ENCODE measurements at places on chromosomes 12 and 14.

DNA sequence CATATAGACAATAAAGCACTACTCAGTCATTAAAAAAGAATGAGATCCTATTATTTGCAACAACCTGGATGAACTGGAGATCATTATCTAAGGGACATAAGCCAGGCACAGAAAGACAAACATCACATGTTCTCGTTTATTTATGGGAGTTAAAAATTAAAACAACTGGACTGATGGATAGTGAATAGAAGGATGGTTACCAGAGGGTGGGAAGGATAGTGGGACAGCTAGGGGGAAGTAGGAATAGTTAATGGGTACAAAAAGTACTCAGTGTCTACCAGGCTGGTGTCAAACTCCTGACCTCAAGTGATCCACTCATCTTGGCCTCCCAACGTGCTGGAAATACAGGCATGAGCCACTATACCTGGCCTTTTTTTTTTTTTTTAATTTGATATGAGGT lies 56.7 kb upstream of the KTN1 start:
- DNase-seq: no peak

DNA sequence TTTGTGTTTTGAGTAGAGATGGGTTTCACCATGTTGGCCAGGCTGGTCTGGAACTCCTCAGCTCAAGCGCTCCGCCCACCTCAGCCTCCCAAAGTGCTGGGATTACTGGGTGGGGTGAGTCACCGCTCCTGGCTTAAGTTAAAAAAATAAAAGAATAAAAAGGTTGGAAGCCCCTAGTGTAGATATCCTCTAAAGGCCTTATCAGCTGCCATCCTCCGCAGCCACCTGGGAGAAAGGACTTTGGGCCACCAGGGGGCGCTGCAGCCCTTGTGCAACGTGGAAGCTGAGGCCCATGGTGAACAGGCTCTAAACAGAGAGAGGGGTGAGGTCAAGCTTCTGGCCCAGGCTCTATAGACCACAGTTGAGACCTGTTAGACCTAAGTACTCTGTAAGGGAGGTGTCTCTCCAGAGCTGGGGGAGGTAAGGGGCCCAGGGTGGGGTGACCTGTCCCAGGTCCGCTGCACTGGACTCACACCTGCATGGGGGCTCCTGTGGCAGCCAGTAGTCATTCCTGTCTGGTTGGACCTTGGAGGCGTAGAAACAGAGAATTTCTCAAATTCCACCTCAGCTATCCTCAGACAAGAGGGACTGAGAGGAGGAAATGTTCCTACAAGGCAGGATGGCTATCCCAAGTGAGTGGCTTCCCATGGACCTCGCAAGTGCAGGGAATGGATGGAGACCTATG lies 14.0 kb upstream of the RACGAP1 start:
- peak; percentile 74 for DNase-seq

- DNase-seq: no peak
Measured at GRCh38 chr12:64147875-64148274, 74.2 kb downstream of the KICS2 start.

DNA sequence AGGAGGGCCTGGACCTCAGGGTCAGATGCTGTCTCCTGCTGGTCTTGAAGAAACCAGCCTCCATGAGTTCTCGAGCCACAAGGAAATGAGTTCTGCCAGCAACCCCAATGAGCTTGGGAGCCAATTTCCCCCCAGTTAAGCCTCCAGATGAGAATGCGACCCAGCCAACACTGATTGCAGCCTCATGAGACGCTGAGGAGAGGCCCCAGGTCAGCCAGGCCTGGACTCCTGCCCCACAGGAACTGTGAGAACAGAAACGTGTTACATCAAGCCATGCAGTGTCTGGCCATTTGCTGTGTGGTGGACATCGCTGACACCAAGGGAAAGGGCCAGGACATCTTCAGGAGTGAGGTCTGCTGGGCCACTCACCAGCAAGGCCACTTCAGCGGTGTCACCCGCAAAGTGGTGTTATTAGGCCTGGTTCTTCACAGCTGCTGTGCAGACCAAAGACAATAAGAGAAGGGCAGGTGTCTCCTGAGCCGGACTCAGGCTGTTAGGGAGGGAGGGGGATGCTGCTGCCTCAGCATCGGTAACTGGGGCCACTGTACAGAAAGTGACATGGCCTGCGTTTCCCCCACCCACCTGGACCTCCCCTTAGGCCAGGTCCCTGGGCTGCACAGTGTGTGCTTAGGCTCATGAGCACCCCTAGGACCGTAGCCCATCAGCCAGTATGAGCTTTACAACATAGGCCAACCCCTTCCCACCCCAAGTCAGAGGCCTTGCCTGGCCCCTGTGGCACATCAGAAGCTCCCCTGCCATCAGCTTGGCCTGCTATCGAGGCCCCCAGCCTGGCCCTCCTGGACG lies 272.4 kb upstream of the RTL1 start:
- DNase-seq: no peak

GRCh38 chr14:76292561-76292960 lies 83.4 kb upstream of the ESRRB start:
- no peak for DNase-seq

GRCh38 chr12:5013266-5013730 lies 30.4 kb upstream of the KCNA5 start:
- no peak for DNase-seq

- DNase-seq: no peak
Measured at GRCh38 chr12:66025477-66025876, 105.1 kb downstream of the LLPH start.

- no peak for DNase-seq
Measured at GRCh38 chr14:31441273-31442111, 15.8 kb downstream of the DTD2 start.

DNA sequence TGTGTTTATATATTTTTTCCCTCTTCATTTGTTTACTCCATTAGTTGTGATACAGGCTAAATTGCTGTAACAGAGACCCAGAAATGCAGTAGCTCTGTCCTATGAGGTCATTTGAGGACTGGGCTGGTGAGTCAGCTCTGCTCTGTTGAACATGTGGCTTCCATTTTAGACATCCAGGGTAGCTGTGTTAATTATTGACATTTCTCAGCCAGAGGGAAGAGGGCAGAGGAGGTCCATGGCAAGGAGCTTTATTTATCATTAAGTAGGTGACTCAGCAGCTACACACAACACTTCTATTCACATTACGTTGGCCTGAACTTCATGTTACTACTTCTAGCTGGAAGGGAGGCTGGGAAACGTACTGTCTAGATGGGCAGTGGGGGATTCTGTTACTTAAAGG lies 85.4 kb downstream of the PTCSC3 start:
- DNase-seq: no peak

- DNase-seq: no peak
Measured at GRCh38 chr12:28711421-28711820, 437.7 kb upstream of the FAR2 start.

DNA sequence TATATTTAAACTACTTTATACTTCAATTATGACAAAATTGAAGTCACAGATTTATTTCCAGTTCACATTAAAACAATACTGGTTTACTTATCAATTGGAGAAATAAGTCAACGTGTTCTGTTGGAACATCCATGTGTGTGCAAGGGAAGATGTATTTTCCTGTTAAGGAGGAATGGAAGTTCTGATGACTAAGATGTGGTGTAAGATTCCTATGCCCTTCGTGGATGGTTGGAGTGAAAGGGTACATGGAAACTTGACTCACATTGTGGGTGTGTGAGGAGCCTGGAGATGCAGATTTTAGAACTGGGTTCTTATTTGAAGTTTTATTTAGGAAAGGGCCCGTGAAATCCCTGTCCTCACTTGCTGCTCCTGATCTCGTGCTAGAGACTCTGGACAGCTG lies 95.3 kb downstream of the CATSPERB start:
- DNase-seq: no peak

DNA sequence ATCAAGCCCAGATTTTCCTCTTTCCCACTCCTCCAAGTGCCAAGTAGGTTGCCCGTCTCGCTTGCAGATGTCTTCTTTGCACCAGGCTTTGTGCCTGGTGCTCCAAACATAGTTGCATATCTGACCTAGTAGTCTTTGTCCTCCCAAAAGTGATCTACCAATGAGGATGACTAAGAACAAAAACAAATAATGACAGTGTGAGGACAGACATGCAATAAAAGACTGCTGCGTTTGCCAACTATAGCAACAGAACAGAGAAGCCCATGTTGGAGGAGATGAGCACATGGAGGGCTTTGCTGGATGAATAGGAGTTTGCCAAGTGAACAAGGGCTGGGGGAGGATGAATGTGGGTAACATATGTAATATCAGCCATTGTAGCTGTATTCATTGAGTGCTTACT lies 15.6 kb downstream of the DTX1 start:
- no peak for DNase-seq

DNA sequence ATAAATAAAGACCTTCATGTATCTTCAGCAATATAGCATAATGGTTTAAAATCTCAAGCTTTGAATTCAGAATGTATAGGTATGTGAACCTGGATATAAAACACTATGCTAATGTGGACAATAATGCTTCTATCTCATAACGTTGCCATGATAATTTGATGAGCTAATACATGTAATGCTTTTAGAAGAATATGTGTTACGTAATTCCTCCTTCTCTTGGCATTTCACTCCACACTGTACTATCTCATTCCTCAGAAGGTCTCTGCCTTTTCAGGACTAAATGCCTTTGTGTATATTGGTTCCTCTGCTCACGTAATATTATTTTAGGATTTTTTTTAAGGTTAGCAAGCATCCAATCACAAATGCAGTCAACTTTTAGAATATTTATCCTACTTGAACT lies 86.5 kb downstream of the FOXA1 start:
- no peak for DNase-seq

GRCh38 chr12:120583478-120584030 lies 2.4 kb upstream of the POP5 start:
- DNase-seq: peak; percentile 64

GRCh38 chr12:112341046-112341825 lies 41.0 kb downstream of the HECTD4 start:
- DNase-seq: no peak

- DNase-seq: no peak
Measured at GRCh38 chr14:34060651-34060999, 109.8 kb upstream of the EGLN3 start.

GRCh38 chr14:101454229-101454628 lies 107.1 kb upstream of the DIO3 start:
- no peak for DNase-seq

DNA sequence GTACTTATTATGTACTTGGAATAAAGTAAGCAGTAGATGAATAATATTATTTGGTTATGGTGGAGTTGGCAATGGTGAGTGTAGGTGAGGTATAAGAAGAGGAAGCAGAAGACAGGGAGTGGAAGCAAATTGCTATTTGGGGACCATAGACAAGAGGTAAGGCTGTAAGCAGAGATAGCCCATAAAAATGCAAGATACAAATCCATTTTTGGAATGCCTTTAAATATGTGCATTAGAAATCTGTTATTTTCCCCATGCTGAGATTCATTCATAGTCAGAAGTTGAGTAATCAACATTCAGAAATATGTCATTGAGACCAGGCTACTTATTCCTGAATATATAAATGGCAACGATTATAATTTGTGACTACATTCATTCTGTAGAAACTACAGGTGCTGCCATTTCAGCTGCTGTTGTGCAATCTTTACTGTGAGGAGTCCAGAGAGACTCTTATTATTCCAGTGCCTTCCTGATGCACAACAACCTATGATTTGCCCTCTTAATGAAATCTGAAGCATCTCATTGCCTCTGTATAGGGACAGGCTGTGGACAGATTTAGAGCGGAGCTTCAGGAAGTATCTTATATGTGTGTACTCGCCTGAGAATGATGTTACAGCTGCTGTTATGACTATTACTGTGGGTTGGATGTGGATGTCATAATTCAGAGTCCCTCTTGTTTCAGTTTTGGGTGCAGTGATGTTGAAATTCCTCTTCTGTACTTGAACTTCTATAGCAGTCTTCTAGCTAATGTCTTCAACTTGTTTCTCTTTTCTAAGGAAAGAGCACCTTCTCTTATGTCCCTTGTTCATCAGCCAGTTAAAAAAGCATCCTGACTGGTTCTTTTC lies 173.8 kb downstream of the NAV3 start:
- DNase-seq: no peak

DNA sequence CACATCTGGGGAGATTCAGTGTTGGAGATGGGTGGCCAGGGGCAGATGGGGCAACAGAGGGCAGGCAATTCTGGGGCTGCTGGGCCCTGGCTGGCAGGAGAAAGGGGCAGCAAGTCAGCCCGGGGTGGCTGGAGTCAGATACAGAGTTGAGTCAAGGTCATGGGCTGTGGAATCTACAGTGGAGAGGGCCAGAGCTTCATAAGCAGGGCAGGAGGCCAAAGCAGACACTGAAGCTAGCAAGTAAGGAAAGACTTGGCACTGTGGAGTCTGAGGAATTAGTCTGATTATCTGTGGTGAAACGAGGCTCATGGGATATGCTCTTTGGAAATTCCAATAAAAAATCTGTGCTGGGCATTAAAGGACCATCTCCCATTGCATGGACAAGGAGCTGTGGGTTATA lies 95.5 kb downstream of the TMX1 start:
- no peak for DNase-seq

DNA sequence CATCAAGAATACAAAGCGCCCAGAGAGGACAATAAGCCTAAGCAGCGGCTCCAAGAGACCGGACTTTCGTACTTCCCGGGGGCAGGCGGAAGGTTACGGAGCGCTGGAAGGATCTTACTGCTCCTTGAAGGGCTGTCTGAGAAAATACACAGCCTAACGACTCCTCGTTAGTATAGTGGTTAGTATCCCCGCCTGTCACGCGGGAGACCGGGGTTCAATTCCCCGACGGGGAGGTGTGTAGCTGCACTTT lies 12.1 kb upstream of the TMPO start:
- peak; percentile 91 for DNase-seq

DNA sequence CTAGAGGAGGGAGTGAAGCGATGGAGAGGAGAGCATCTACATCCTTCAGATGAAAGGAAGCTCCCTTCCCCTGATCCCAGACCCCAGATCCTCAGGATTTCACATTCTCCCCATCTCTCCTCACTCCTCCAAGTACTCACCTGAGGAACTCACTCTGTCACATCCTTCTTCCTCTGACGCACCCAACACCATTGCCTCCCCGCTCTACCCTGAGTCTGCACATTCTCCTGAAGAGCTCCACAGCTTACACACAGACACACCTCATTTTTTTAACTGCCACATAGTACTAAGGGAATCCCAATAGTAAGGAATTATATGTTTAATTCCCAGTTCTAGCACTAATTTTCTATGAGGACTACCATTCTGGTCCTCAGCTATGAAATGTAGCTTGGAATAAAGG lies 16.3 kb upstream of the METTL17 start:
- no peak for DNase-seq

DNA sequence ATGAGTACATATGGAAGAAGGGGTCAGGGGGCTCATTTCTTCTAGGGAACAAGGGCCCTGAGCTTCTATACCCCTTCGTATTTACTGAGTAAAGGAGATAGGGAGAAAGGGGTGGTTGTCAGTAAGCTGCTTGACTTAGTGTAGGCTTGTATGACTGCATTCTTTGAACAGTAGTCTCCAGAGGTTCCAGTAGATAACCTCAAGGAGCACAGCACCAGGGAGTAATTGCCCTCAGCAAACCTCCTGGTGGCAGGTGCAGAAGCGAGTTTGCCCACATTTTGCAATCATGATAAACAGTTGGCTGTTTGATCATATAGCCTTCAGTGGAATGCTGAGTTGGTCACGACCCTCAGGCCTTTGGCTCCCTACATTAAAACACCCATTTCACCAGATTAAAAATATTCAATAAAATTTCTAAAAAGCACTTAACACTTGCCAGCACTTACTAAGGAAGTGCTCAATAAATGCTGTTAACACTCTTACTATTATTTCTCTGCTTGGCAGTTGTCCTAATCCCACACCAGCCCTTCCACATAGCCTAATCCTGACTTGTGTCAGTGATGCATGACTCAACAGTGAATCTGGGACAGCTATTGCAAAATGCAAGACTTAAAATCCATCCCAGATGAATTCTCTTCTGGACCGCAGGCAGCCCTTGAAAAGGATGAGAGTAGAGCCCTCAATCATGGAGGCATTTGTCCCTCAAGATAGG lies 3.7 kb upstream of the DHRS4L2 start:
- peak; percentile 83 for DNase-seq

- DNase-seq: no peak
Measured at GRCh38 chr14:54529811-54530210, 20.1 kb downstream of the CGRRF1 start.

All from Jurkat, Clone E6-1 (cell line).